MCF 10A (cell line): ENCODE measurements at places on chromosomes 13 and 19. TPM values are rescaled to one million over a fixed set of nuclear protein-coding genes. Genes with fewer than 3 reads are reported as not detected.

- no peak for DNase-seq
Measured at GRCh38 chr19:38989066-38989605, 13.6 kb upstream of the FBXO17 start.

PNMA8A gene
- 6.0 and 7.6 TPM in 2 replicates for total RNA-seq

RNF113B gene
- not detected in 2 replicates for total RNA-seq

- DNase-seq = no peak
Measured at GRCh38 chr13:104577071-104577815, 1511.0 kb upstream of the SLC10A2 start.

ZNF71 gene
- total RNA-seq = 4.0 and 5.9 TPM in 2 replicates
